ENCODE measurements at places on chromosomes 6 and 20.

DNA sequence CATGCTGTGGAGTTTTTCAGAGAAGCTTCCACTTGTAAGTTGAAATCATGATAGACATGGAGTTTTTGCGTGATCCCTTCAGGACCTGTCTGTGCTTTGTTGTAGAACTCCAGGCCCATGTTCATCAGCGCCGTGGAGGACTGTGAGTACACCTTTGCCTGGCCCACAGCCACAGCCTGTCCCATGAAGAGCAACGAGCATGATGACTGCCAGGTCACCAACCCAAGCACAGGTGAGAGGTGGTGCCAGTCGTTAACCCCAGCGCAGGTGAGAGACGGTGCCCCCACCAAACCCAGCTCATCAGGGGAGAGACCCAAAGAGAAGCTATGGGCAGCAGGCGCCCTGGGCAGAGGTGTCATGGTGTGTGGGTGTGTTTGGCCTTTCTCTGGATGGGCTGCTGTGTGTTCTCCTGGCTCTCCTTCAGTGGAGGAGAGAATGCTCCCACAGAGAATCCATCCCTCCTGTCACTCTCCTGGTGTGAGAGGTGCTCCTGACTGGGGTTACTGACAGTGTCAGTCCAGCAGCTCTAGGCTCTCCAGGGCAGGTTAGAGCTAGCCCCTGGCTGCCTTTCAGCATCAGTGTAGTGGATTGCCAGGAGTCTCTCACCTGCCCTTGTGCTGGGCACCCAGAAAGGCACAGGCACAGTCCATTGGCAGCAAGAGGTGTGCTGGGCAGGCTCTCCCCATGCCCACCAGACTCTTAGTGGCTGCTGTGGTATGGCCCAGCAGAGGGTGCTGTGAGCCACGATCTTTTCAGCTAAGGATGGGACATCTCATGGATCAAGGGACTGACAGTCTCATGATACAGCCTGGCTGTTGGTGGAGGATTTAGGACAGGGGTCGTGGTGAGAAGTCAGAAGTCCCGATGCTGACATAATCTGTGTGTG lies 49.6 kb upstream of the SLC22A1 start:
- no peak for DNase-seq

- no peak for DNase-seq
These were observed 85.9 kb downstream of the SMLR1 start for GRCh38 chr6:130913120-130913519.

DNA sequence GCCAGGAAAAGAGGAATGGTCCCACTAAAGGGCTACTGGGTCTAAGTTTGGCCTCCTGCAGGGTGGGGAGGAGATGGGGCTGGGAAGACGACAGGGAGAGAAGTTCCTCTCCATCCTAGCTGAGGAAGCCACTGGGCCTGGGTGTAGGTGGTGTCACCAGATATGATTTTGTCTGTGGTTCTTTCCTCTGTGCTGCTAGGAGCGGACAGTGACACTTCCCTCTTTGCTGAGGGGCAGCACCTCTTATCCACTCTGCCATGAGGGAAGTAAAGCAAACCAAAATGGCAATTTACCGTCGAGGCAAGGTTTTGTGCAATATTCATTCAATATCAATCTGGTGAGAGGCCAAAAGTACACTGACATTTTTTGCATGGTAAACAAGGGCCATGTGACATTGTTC lies 33.0 kb upstream of the NR2E1 start:
- DNase-seq: no peak

DNA sequence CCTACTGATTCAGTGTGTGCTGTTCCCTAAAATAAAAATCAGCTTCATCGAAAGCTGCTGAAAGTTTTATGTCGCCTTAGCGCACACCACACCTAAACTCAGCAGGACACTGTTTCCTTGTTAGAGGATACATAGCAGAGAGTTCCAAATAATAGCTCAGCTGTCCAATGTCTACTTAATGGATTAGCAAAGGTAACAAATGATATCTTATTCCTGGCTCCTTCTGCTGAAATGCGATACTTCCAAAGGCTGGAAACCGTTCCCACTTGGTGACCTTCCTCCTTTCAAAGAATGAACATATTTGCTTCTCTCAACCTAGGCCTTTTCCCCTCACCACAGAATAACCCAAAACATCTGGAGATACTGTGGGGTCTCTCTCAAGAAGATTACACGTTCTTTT lies 189.5 kb upstream of the GMDS start:
- no peak for DNase-seq

GRCh38 chr6:127971945-127972391 lies 71.1 kb upstream of the THEMIS start:
- peak; percentile 15 for DNase-seq

DNA sequence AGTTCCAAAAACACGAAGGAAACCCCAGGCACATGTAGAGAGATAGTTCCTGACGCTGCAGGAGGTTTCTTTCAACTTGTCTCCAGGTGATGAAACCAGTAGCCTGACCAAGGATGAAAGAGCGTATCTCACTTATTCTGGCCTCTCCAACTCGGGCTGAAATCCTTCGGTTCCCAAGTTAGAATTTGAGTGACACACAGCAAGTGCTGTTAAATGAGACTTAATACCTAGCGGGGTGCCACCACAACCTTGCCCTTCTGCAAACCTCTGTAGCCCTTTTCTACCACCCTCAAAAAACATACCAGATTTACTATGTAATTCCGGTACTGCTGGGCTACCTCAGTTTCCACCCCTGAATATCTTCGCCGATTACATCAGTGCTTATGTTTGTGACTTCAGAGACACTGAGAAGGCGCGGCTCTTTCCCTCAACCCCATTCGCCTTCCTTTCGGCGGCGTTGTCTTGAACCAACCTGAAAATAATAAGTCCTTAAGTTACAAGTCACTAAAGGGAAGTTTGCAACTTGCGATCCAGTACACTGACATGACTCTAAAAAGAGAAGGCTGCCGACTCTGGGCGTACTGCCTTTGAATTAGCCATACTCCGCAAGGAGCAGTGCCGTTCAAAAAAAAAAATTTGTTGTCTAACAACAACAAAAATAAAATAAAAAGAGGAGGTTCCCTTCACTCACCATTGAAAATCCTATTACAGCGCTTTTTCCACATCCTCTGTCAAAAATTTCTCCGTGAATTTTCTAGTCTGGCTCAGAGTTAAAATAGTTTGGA lies 194.9 kb upstream of the ZNF184 start:
- no peak for DNase-seq
